ENCODE measurements at places on chromosomes 1 and 21. TPM values are rescaled to one million over a fixed set of nuclear protein-coding genes. Genes with fewer than 3 reads are reported as not detected.

The KRTAP19-3 gene
- not detected for polyA plus RNA-seq

The PRR9 gene
- polyA plus RNA-seq, result not detected

The TTLL7 gene
- 5.2 TPM for polyA plus RNA-seq

The PLCH2 gene
- polyA plus RNA-seq, result 66.3 TPM

The C1orf87 gene
- polyA plus RNA-seq, result not detected

The CACHD1 gene
- polyA plus RNA-seq, result 15.8 TPM

The CACNA1E gene
- 1.3 TPM for polyA plus RNA-seq

The HUNK gene
- polyA plus RNA-seq, result 0.13 TPM

The LELP1 gene
- polyA plus RNA-seq, result not detected

The AJAP1 gene
- 0.20 TPM for polyA plus RNA-seq

The PPCS gene
- polyA plus RNA-seq, result 85.9 TPM

The RNU1-2 gene
- polyA plus RNA-seq, result not detected

The FAAH gene
- 12.0 TPM for polyA plus RNA-seq

The SH2D2A gene
- polyA plus RNA-seq, result 3.9 TPM

The TMEM269 gene
- polyA plus RNA-seq, result 0.09 TPM

The FAM3B gene
- polyA plus RNA-seq, result not detected

The KCNE2 gene
- polyA plus RNA-seq, result not detected

The SPRR1A gene
- polyA plus RNA-seq, result not detected

The C1orf94 gene
- 0.07 TPM for polyA plus RNA-seq

The DENND1B gene
- polyA plus RNA-seq, result 4.1 TPM

The USH2A gene
- polyA plus RNA-seq, result 0.20 TPM

The CLDN17 gene
- polyA plus RNA-seq, result not detected

The CHD5 gene
- 56.5 TPM for polyA plus RNA-seq

The ALG14 gene
- 1.5 TPM for polyA plus RNA-seq

All from adrenal gland (tissue), 19 donors.